ENCODE measurements at places on chromosomes 3 and 15. TPM values are rescaled to one million over a fixed set of nuclear protein-coding genes. Genes with fewer than 3 reads are reported as not detected.

DNA sequence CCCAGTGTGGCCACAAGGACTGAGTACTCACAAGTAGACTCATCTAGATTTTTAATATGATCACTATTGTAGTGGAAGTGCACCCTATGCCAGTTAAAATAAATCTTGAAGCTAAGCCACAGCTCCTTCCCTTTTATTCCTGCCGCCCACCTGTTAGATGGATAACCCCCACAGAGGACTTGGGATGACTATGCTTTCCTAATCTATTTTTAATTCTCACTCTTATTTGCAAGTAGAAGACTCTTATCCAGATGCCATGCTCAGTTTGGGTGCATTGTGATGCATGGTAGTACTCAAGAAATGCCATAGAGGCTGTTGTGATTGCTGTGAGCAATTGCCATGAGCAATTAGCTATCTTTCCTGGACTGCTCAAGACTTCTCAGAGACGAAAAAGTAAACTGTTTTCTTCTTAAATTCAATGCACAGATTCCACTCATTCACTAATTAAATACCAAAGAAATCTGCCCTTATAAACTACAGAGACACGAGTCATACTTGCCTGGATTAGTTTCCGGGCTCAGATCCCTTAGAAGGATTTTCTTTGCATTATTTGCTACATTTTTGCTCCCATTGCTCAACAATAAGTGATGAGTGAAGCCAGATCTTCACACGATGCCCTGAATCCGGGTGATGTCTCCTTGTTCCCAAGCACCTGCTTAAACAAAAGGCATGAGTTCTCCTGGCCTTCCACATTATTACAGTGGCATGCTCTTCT, 472.1 kb downstream of the SOX2 start:
- H3K4me1 ChIP-seq, result no peaks in the 10 kb centered on the region
- no peaks in the 10 kb centered on the region for H3K27me3 ChIP-seq
- no peaks in the 10 kb centered on the region for H3K36me3 ChIP-seq

GRCh38 chr3:139695426-139696313, 17.9 kb upstream of the NMNAT3 start:
- H3K4me3 ChIP-seq, result no peak overlapping the region
- no peaks in the 10 kb centered on the region for H3K36me3 ChIP-seq
- DNase-seq, result no peak
- H3K4me1 ChIP-seq, result no peaks in the 10 kb centered on the region

DNA sequence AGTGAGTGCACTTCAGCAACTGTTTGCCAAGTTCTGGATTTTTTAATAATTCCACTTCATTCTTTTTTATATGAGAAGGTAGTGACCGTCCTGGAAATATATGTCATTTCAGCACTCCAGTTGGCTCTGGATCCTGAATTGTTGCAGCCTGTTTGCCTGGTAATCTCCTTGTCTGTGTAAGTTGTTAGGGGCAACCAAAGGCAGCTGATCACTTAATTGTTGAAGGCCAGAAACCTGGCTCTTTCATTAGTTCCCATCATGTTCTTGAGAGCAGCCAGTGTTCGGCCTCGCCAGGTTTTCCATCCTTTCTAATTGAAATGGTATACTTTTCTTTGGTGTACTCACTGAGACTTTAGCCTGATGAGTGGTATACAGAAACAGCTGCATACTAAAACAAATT, 168.6 kb downstream of the SOX2 start:
- H3K36me3 ChIP-seq, result no peaks in the 10 kb centered on the region
- no peaks in the 10 kb centered on the region for H3K27me3 ChIP-seq
- no peaks in the 10 kb centered on the region for H3K4me1 ChIP-seq
- DNase-seq, result no peak
- no peak overlapping the region for H3K27ac ChIP-seq
- H3K4me3 ChIP-seq, result no peak overlapping the region

DNA sequence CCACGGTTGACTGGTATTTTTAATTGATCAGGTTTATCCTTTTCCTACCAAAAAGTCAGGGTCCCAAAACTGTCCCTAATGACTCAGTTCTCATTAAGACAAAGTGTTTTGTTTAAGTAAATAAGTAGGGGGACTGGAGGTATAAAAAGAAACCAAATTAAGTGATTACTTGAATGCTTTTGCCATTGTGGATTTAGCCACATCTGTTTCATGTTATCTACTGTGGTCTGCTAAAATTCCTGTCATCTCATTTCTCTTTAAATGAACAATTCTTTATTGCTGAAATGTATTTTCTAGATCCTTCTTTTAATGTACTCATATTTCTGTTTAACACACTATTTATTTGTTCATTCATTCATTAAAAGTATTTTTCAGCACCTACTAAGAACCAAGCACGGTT, 625.9 kb upstream of the ADAMTS9 start:
- no peak overlapping the region for H3K4me3 ChIP-seq
- no peak for DNase-seq
- no peak overlapping the region for H3K27ac ChIP-seq
- H3K27me3 ChIP-seq, result no peaks in the 10 kb centered on the region
- H3K36me3 ChIP-seq, result no peaks in the 10 kb centered on the region
- 0 out of 2 replicates have a peak, but pooled peaks cover 3% of the 10 kb centered on the region for H3K4me1 ChIP-seq

DNA sequence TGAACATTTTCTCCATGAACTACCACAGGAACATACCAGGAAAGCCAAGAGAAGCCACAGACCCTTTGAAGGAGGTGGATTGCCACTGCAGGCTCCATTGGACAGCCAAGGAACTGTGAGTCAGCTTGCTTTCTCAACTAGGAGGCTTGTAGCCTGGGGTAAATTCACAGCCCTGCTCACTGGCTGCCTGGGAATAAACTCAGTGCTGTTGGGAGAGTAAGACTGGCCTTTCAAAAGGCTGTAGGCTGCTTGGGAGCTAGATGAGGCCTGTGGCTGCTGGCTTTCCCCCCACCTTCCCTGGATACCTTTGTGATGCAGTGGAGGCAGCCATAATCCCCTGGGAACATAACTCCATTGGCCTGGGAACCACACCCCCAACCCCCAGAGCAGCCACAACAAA, 223.5 kb upstream of the RBMS3 start:
- no peak overlapping the region for H3K4me3 ChIP-seq
- no peaks in the 10 kb centered on the region for H3K36me3 ChIP-seq
- DNase-seq, result no peak
- no peaks in the 10 kb centered on the region for H3K4me1 ChIP-seq
- no peak overlapping the region for H3K27ac ChIP-seq

DNA sequence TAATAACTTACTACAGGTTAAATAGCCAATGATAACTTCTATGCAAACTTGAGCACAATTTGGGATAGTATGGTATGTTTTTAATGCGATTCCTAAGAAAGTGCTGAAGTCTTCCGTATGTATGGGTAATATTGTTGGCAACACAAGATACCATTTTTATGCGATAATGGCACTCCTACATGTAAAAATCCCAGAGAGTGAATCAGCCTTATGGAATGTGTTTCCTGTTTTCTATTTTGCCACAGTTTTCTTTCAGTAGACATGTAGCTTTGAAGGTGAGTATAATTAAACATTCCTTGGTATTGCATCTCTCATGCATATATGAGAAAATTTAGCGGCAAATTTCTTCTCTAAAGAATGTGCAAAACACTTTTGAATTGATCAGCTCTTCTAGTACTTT, 396.8 kb upstream of the AZI2 start:
- H3K4me3 ChIP-seq, result no peak overlapping the region
- no peaks in the 10 kb centered on the region for H3K36me3 ChIP-seq
- H3K4me1 ChIP-seq, result peaks cover 36% of the 10 kb centered on the region
- no peaks in the 10 kb centered on the region for H3K27me3 ChIP-seq

GRCh38 chr3:44987332-44987731, 11.3 kb downstream of the EXOSC7 start:
- no peak overlapping the region for H3K27ac ChIP-seq
- H3K4me1 ChIP-seq, result peaks cover under 1% of the 10 kb centered on the region
- no peak overlapping the region for H3K4me3 ChIP-seq
- H3K27me3 ChIP-seq, result no peaks in the 10 kb centered on the region

- no peak overlapping the region for H3K4me3 ChIP-seq
- no peak for DNase-seq
- no peaks in the 10 kb centered on the region for H3K36me3 ChIP-seq
- no peaks in the 10 kb centered on the region for H3K4me1 ChIP-seq
Measured at GRCh38 chr3:80580146-80580545, 812.3 kb upstream of the ROBO1 start.

GRCh38 chr15:63189941-63190768, 749 bp downstream of the RAB8B start:
- no peak for DNase-seq
- peak overlapping the region; percentile 50 for H3K4me3 ChIP-seq
- no peaks in the 10 kb centered on the region for H3K36me3 ChIP-seq
- H3K27me3 ChIP-seq, result no peaks in the 10 kb centered on the region
- no peak overlapping the region for H3K27ac ChIP-seq
- H3K4me1 ChIP-seq, result peaks cover 63% of the 10 kb centered on the region

GRCh38 chr15:89199746-89200145, 21.6 kb downstream of the RLBP1 start:
- H3K4me3 ChIP-seq, result no peak overlapping the region
- no peaks in the 10 kb centered on the region for H3K27me3 ChIP-seq
- H3K4me1 ChIP-seq, result no peaks in the 10 kb centered on the region
- peaks cover 9% of the 10 kb centered on the region for H3K36me3 ChIP-seq
- no peak for DNase-seq

DNA sequence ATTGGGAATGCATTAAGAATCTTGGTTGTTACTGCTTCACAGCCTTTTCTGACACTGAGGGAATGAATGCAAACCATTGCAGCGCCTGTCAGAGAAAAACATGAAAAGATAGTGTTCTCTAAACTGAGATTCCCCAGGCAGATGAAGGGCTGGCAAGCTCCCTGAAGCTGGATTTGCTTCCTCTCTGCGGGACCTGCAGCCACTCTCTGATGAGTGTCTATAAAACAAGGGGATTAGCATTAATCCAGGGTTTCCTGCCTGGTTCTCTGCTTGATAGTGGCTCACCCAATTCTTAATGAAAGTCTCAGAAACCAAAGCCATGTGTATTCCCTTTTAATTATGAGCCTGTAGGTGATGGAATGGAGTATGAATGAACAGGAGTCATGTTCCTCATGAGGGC, 344.3 kb upstream of the UMPS start:
- H3K4me1 ChIP-seq, result no peaks in the 10 kb centered on the region
- H3K4me3 ChIP-seq, result no peak overlapping the region
- no peak overlapping the region for H3K27ac ChIP-seq

JMJD7 gene
- total RNA-seq, result 9.4 TPM

SLC9C1 gene
- not detected for total RNA-seq

SLC28A1 gene
- total RNA-seq, result not detected

SMCO1 gene
- total RNA-seq, result not detected

RPP25 gene
- total RNA-seq, result 1.4 TPM

TRPC1 gene
- total RNA-seq, result 1.9 TPM

WDR93 gene
- total RNA-seq, result 0.05 TPM

Measured in SJSA1 (cell line).